Neural progenitor cell (in vitro differentiated cells): ENCODE measurements at places on chromosomes 11 and 22.
A peak's percentile ranks its signal among the peaks of the same experiment; 100 is the strongest.

DNA sequence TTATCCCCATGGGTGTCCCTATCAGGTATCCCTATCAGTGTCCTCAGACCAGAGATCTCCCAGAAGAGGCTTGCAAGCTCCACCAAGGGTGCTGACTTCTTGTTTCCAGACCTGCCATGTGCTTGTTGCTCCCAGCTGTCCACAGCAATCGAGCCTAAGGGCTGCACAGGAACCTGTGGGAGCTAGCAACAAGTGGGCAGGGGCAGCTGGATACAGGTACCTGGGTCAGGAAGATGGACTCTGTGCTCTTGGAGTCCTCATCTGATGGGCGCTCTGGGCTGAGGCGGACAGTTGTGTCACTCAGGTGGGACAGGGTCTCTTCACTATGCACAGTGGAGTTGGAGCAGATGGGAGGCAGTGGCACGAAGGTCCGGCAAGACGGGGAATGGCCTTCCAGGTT, 99.2 kb downstream of the RNF169 start:
- no peak for DNase-seq

DNA sequence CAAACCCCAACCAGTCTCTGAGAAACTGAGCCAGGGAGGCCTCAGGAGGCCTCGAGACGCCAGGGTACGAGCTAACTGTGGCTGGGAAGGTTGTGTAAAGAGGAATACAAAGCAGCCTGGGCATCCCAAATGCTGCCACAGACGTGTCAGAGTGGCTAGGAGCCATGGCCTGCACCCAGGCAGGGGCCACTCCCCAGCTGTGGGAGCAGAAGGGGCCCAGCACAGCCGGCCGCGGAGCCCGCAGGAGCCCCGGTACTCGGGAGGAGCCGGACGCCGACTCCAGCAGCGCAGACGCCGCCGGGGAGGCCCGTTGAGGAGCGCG, 349.8 kb upstream of the B3GAT1 start:
- DNase-seq = no peak

- peak; percentile 81 for DNase-seq
Observed at GRCh38 chr22:29306175-29306834, at the start of gene GAS2L1. TSS of gene GAS2L1 (plus strand) at chr22:29306650. CDS start at chr22:29308106, 1,456 bp downstream.

- no peak for DNase-seq
Observed at GRCh38 chr11:35424157-35424940, 5.0 kb upstream of the SLC1A2 start.

DNA sequence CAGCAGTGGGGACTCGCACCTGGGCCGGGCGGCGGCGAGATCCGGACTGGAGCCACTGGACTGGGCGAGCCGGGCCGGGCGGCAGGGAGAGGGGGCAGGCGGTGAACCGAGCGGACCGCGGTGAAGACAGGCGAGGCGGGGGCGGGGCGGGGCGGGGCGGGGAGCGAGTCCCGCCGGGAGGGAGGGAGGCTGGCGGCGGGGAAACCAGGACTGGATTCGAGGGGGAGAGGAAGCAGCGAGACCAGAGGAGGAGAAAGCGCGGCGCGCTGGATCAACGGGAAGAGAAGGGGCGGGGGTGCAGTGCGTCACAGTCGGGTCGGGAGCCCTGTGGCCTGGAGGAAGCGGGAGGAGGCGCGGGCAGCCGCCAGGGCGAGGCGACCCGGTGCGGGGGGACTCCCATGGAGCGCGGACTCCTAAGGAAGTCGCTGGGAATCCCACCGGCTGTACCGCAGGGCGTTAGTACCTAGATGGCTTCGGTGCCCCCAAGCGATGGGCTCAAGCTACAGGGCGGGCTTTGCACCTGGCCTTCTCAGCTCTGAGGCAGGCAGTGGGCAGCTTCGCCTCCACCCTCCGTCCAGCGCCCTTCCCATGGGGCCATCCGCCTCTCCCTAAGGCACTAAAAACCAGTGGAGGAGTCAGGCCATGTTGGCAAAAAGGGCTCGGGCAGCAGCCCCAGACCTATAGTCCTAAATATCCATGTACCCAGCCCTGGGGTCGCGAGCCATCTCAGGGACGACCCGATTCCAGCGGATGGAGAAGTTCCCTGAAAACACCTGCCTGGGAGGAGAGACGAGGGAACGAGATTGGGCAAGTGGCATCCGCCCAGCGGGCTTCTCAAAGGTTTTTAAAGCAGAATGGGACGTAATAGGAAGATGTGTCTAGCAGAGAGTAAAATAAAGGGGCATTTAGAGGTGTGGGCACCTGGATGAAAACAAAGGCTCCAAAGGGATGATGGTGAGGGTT, at the start of gene TMEM121B:
TMEM121B (minus strand) TSS at position 128 of the 963 bp plus-strand sequence. CDS start 233 bp downstream, outside the sequence.
- DNase-seq = peak; percentile 96

- no peak for DNase-seq
Observed at GRCh38 chr22:26276529-26277160, 107.4 kb downstream of the SEZ6L start.
